Amygdala (tissue), 56 donors: ENCODE measurements at places on chromosomes 5 and 9.

- no peak for DNase-seq
These were observed 143.8 kb upstream of the CCDC152 start for GRCh38 chr5:42612750-42613366.

DNA sequence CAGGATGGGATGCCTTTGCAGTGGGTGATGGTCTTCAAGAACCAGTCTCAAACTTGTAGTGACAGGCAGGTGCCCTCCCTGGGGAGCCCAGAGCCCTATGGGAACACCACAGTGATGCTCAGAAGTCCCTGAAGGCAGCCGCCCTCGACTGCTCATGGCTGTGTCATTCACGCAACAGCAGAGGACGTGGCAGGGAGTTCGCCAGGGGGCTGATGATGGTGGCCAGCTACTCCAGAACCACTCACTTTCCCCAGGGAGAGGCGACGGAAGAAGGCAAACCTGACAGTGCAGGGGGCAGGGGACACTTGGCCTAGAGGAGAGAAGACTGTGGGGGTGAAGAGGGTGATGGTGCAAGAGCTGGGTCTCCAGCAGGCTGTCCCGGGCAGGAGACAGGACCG, 4.0 kb downstream of the IL13 start:
- DNase-seq, result no peak

- DNase-seq, result no peak
These were observed 539 bp downstream of the POC5 start for GRCh38 chr5:75716715-75717081.

GRCh38 chr5:98588215-98588614, 185.2 kb upstream of the RGMB start:
- DNase-seq, result no peak

DNA sequence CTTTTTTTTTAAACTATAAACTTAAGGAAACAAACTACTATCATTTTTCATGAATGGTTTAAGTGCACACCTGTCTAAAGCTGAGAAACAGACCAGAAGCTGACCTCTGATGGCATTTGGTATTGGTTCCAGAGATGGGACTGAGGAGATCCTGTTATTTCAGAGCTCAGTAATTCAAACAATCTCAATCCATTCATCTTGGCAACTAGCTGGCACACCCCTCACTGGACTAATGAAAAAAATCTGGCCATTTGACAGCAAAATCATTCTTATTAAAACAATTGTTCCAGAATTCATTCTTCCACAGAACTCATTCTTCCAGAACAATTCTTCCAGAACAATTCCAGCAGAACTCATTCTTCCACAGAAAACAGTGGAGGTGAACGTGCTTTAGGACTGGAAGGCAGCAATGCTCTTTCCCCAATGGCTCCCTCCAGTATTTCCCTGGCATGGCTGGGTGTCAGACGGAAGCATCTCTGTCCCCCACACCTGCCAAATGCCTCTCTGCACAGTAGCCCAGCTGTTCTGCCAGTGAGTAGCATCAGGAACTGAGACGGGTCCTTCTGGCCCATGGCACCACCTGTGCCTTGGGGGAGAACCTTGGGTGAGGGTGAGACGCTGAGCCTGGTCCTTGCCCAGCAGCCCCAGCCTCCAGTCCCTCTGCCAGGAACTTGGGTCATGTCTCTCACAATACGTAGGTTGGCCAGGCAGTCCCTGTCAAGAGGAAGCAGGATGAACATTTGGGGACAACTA, 87.5 kb upstream of the EQTN start:
- no peak for DNase-seq

DNA sequence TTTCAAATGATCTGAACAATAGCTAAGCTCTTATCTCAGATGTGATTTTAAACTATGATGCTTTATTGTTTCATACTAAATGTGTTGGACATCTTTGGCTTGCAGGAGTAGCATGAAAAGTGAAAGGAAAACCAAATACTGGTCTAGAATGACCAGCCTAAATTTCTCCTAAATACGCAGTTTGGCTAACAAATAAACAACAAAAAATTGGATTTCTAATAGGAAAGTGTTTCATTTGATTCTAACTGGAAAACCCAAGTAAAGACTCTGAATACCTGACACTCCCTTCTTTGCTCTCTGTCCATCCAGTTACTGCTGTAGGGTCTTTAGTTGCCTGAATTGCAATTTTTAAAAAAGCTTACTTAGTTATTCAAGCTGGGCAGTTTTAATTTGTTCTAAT, 111.7 kb upstream of the ACOT12 start:
- DNase-seq, result no peak

- no peak for DNase-seq
These were observed 4.3 kb upstream of the SLC22A5 start for GRCh38 chr5:132365213-132365612.

DNA sequence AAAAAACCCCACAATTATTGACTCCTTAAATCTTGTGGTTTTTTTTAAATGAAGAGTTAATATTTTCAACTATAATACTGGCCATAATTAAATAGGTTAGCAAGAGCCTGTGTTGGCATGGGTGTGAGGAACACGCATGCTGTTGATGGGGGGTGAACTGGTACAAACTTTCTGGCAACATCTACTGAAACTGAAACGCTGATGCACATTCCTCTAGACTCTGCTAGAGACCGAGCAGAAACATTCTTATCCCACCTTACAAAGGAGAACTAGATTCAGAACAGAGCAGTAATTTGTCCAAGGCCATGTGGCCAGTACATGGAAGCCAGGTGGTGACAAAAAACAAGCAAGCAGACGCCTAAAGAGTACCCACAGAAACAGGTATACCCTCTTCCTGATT, 2.4 kb downstream of the BICD2 start:
- DNase-seq, result no peak

- DNase-seq, result no peak
These were observed 113.8 kb downstream of the ZNF462 start for GRCh38 chr9:106976772-106977171.

- DNase-seq, result peak; percentile 38
These were observed 4.6 kb upstream of the SLC25A48 start for GRCh38 chr5:135829681-135830383.

DNA sequence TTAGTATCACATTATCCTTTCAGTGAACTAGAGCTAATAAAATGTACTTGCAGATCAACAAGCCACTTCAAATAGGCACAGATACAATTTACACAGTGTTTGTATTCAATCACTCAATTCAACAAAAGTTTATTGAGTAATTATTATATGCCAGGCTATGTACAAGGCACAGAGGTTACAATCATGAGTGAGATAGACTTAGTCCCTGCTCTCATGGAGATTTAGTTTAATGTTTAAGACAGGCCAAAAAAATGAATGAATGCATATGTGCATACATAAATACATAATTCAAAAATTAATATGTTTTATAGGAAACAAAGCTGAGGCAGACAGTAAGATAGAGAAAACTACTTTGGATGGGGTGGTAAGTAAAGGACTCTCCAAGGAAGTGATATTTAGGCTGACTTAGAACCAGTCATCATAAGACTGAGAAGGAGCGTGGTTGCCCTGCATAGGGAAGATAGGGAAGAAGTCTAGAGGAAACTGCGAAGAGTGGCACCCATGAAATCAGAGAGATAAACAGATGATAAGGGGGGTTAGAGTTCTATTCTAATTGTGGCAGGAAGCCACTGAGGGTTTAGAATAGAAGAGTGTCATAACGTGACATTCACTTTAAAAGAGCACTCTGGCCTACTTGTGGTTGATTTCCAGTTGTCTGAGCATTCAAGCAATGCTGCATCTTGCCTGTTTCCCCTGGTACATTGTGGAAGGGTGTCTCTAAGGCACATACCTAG, 49.7 kb upstream of the GRAMD2B start:
- no peak for DNase-seq

GRCh38 chr5:77928776-77929300, 152.7 kb upstream of the TBCA start:
- no peak for DNase-seq

DNA sequence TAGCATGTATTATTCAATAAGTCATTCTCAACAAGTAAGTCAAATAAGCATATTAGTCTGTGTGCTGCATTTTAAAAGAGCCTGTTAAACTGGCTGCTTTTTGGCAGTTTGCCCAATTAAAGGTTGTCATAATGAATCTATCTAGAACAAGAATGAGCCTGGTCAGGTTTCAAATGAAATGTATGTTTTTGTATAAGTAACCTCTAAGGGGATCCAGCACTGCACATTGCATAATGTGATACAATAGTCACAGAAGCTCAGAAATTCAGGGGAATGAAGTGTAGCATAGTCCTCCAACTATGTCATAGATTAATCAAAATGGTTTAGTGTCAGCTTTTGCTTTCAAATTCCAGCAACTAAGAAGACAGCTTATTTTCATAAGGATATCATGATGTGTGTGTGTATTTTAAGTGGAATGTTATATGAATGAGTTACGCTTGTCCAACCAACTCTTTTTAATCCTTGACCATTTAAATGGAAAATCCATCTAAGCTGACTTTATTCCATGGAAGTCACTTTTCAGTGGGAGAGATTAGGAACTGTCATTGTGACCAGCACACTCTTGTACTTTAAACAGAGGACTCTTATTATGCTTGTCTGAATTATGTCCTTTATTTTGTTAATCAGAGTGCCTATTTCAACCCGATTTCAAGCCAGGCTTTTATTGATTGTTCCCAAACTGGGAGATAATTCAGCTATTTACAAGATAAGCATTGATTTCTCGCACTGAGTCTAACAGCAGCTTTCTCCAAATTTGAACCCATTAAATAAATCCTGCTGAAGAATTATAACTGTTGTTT, 283.9 kb upstream of the ADAMTSL1 start:
- DNase-seq, result no peak

DNA sequence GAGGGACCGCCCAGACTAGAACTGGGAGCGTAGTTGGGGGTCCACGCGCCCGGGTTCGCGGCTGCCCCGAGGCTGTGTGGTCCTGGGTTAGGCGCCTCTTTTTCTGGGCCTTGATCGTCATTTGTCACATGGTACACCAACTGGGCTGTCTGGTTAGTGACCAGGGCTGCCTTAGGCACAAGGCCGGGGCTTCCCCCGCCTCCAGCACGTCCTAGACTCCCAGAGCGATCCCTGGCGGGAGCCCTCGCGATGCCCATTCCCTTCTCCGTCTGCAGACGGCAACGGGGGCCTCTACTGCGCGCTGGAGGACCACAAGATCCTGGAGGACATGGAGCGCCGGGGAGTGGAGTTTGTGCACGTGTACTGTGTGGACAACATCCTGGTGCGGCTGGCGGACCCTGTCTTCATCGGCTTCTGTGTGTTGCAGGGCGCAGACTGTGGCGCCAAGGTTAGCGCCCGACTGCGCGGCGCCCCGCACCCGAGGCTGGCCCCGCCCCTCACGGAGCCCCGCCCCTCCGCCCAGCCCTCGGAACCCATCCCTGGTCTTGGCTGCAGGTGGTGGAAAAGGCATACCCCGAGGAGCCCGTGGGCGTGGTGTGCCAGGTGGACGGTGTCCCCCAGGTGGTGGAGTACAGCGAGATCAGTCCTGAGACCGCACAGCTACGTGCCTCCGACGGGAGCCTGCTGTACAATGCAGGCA, 1.5 kb downstream of the UAP1L1 start:
- no peak for DNase-seq

- DNase-seq, result no peak
These were observed 165.4 kb upstream of the TARS1 start for GRCh38 chr5:33275391-33275790.

DNA sequence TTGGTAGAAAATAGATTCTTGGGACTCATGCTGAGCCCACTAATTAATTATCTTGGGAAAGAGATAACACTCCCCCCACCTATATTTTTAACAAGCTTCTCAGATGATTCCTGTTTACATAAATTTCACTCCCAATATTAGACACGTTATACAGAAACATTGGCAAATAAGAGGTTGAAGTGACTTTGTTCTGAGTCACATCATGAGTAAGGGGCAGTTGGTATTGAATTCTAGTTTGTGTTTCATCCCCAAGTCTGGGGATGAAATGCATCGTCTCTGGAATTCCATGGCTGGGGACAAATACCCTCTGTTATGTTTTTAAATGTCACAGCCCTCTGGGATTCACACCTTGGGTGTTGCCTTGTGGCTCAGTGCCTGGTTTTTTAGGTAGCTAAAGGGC, 41.0 kb downstream of the BASP1 start:
- no peak for DNase-seq

DNA sequence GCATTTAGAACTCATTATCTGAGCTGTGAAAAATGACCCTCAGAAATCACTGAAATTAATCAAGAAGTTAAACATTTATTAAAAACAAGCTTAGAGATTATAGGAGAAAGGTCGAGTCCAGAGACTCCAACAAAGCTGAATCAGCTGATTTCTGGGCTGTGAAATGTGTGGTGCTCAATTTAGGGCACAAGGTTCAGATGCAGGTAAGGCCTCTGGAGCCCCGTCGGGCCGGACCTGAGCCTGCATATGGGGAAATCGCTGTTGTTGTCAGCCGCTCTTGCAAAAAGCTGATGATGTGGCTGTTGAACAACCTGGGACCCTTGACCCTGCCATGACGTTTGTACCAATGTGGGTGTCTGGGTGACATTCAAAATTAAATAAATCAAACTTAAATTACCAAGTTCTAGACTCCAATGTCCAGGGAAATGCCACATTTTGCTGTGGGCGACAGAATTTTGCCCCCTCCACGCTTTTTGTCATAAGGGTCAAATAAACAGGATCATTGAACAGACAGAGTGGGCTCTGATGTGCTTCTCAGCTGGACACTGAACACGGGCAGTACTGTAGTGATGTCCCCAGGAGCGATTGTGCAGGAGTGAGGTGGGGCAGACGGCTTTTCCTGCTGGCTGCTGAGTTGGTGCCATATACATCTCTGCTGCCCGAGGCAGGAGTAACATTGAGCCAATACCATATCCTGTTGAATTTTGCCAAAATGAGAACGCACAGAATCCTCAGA, 27.2 kb upstream of the FBP1 start:
- no peak for DNase-seq

- no peak for DNase-seq
These were observed 2.0 kb upstream of the MZB1 start for GRCh38 chr5:139391570-139392323.

DNA sequence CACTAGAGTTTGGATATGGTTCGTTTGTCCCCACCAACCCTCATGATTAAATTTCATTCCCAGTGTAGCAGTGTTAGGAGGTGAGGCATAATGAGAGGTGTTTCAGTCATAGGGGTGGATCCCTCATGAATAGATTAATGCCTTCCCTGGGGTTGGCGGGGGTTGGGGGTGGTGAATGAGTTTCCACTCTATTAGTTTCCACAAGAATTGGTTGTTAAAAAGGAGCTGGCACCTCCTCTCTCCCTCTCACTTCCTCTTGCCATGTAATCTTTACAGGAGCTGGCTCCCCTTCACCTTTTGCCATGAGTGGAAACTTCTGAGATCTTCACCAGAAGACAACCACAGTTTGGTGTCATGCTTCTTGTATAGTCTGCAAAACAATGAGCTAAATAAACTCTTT, 333.7 kb downstream of the ENC1 start:
- DNase-seq, result no peak
